ENCODE measurements at places on chromosomes 1 and 21.

GRCh38 chr1:10211805-10212410, 1.5 kb downstream of the KIF1B start:
- DNase-seq: no peak

DNA sequence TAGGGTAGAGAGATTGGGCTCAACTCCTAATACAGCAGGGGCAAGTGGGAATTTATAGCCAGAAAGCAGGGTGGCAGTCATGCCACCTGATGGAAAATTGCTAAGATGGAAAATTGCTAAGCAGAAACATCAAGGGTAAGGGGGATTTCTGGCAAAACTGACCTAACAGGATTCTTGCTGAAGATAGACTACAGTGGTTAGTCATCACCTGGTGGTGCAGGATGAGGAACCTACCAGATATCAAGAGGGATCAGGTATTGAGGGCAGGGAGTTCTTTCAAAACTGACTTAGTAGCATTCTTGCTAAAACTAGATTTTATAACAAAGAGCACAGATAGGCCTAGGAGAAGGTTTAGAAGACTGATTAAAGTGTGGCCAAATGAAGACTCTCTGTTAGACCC, 292.9 kb downstream of the PLPP3 start:
- no peak for DNase-seq

DNA sequence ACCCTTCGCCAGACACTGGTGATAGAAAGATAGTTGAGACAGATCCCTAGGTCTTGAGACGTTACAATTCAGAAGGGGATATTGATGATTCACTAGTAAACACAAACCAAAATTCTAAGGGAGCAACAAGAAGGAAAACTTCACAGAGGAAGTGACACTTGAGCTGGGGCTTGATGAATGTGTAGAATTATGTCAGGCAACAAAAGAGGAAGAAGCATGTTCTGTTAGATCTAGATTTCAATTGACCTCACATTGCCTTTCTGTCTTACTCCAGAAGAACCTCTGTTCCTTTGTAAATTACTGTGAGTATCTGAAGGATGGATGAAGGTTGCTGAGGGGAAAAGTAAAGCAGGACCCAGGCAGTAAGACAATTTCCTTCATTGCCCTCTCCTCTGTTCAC, 328.2 kb downstream of the KCTD3 start:
- no peak for DNase-seq

DNA sequence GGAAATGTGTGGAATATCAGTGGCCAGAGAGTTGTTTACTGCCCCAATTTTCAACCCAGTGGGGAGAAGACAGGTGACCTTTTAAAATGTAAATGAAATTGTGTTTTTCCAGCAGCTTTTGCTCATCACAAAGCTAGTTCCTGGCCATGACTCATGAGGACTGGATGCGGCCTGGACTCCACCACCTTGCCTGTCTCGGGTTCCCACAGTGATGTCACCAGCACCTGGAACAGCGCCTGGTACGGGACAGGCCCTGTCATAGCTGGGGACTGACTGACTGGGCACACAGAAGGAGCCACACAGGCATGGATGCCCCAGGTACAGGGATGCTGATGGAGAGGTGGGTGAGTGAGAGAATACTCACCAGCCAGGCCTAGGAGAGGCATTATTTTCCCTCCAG, 277.1 kb downstream of the AJAP1 start:
- DNase-seq: no peak

DNA sequence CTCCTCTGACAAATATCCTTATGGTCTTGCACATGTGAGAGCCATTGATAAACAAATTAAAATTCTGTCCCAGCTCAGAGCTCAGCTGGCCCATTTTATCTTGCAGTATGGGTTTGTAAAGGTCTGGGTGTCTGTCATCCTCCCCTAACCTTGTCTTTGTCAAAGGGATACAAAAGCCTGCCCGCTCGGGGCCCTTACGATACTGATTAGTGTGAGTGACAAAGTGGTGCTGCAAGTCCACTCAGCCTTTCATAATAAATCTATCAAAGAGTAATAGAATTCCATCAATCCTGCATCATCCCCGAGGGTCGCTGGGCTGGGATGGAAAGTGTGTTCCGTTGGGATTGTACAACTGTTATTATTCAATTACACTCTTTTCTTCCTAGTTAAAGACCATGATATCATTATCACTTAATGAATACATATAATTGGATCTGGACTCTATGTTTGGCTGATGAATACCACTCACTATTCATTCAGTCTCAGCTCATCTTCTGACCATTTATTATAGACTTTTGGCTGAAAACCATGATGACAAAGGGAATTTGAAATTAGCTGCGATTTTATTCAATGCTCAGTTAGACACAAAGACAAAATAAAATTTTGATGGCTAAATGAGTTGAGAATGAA, 122.5 kb upstream of the FOXD3 start:
- no peak for DNase-seq

GRCh38 chr1:227943381-227944089, 4.2 kb downstream of the WNT9A start:
- DNase-seq: no peak

DNA sequence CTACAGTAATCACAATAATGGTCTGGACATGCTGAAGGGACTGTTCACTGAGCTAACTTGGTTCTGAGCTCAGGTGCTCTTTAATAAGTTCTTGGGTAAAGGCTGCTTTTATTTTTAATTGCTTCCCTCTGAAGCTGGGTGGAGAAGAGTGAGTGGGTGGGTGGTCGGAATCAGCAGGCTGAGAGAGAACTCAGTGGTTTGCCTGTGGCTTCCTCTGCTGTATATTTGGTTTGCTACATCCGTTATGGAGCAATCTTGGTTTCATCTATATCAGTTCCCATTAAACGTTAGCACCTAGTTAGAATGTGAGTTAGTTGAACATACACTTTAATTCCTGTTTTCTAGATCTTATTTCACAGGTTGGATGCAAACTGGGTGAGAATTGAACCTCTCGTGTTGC, 23.3 kb downstream of the CNIH4 start:
- DNase-seq: no peak

GRCh38 chr1:66258404-66259105, 275.4 kb upstream of the SGIP1 start:
- DNase-seq: no peak

- DNase-seq: no peak
These were observed 72.2 kb downstream of the DDX20 start for GRCh38 chr1:111827946-111828345.

DNA sequence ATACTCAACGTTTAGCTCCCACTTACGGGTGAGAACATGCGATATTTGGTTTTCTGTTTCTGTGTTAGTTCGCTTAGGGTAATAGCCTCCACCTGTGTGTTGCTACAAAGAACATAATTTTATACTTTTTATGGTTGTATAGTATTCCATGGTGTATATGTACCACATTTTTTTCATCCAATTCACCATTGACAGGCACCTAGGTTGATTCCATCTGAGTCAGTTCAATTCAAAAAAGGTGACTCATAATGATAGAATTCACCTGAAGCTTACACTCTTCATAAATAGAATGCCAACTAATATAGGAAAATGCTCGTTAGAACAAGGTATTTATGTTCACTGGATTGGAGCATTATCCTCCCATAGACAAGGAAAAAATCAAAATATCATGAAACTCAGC, 38.5 kb downstream of the RGS4 start:
- no peak for DNase-seq

- DNase-seq: no peak
These were observed 112.3 kb downstream of the AK5 start for GRCh38 chr1:77394166-77394565.

GRCh38 chr21:29893687-29894086, 46.1 kb downstream of the GRIK1 start:
- DNase-seq: no peak
